ENCODE measurements at places on chromosomes 6 and 20.

DNA sequence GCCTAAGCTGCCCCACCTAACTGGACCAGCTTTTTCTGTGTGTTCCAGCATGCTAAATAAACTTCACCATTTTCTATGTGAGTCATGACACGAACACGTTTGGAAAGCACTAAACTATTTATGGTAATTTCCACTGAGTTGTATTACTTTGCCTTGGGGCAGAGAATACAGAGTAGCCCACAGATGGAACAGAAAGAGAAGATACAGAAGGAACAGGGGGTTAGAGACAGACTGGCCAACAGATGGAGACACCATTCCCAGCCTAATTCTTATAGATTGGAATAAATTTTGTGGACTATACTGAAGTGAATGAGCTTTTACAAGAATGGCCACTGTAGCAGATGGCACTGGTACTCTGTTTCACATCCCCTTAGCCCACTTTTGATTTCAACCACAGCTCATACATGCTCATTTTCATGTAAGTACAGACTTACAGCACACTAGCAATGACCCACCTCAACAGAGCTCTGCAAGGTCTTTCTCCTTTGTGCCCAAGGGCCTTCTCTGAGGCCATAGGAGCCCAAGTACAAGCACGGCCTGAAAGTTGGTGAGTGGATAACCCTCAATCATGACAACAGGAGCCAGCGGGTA, 13.1 kb upstream of the NT5DC1 start:
- no peak for DNase-seq

- DNase-seq: no peak
Observed at GRCh38 chr6:157269261-157269794, 54.0 kb downstream of the TMEM242 start.

DNA sequence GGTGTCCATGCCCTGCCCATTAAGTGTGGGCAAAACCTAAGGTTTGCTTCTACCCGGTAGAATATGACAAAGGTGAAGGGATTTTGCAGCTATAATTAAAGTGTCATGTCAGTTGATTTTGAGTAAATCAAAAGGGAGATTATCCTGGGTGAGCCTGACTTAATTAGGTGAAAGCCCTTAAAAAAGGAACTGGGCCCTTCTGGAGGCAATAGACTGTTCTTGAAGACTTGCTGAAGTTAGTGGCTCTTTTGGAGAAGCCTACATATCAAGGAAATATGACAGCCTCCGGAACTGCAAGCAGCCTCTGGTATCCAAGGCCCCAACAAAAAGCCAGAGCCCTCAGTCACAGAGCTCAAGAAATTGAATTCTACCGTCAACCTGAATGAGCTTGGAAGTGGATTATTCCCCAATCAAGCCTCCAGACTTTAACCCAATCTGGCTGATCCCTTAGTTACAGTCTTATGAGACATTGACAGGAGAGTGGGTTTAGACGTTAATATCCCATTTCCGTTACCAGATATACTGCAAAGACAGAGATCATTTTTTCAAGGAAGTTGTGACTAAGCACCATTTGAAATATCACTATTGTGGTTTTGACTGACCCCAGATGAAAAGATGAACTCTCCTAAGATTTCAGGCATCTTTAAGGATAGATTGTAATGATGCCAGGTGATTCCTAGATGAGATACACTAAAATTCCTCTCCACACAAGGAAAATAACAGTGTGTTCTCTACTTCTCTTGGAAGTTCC, 303.4 kb downstream of the PLCB1 start:
- DNase-seq: no peak

DNA sequence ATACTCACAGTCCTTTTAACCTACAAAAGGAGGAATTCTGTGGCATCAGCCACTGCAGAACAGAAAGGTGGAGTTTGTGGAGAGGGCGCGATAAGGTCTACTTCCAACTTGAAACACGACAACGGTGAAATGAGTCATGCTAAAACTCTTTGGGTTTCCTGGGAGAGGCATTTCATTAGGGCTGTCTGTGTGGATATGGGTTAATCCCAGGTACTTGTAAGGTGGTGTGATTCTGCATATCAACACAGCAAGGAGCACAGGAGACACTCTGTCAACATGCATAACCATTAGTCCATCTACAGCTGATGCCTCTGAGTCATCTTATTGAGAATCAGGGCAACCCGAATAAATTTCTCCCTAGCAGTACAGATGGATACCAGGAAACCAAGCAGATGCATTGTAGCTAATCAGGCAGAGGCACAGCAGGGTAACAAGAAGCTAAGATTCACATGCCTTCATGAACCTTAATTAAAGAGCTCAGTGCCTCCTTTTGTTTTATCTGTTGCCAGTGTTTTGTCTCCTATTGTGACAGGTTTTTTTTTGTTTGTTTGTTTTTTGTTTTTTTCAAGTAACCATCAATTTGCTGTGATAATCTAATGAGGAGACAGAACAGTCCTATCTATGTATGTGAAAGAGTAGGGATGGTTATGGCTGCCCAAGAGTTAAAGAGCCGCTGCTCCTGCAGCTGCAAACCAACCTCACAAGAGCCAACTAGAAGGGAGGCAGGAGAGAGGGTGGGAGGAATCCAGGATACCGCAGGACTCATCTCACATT, 315.8 kb upstream of the SOX4 start:
- peak; percentile 44 for DNase-seq

DNA sequence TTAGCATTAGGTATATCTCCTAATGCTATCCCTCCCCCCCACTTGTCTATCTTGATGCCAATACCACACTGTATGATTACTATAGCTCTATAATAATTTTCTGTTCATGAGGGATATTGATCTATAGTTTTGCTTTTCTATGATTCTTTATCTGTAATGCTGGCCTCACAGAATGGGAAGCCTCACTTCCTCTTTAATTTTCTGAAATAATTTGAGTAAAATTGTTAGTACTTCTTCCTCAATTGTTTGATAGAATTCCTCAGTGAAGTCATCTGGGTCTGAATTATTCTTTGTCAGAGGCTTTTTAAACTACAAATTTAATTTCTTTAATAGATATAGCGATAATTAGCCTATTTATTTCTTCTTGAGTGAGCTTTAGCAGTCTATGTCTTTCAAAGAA, 31.2 kb downstream of the SIRPD start:
- DNase-seq: no peak

- no peak for DNase-seq
Observed at GRCh38 chr6:148383658-148384368, 41.2 kb downstream of the SASH1 start.

- DNase-seq: no peak
Observed at GRCh38 chr6:8225113-8225512, 122.8 kb upstream of the EEF1E1 start.

- peak; percentile 38 for DNase-seq
Observed at GRCh38 chr6:145139140-145139850, 596.0 kb downstream of the EPM2A start.
